ENCODE measurements at places on chromosomes 4 and X.

DNA sequence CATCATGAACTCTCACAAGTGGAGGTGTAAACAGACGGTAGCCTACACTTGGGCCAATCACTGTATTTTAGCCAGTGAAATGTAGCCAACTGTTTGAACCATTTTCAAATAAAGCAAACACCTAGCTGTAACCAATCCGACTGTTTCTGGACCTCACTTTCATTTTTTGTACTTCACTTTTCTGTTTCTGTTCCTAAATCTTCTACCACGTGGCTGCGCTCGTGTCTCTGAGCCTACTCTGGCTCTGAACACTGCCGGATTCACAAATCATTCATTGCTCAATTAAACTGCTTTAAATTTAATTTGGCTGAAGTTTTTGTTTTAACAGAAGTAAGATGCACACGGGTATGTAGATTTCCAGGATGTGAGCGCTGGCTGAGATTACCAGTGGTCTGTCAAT lies 319.1 kb downstream of the RAPGEF2 start:
- no peak for DNase-seq

GRCh38 chr4:77074981-77075855 lies 571 bp downstream of the CCNI start:
- DNase-seq = peak; percentile 59

DNA sequence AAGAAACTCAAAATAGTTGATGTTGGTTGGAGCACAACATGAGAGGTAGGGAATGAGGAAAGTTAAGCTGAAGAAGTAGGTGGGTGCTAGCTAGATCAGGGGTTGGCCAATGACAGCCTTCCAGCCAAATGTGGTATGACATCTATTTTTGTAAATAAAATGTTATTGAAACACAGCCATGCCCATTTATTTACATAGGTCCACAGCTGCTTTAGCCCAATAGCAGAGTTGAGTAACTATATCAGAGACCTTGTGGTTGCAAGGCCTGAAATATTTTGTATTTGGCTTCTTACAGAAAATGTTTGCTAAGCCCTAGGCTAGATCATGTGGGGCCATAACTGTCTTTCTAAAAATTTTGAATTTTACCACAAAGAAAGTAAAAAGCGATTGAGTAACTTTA lies 234.9 kb upstream of the CTSO start:
- no peak for DNase-seq

DNA sequence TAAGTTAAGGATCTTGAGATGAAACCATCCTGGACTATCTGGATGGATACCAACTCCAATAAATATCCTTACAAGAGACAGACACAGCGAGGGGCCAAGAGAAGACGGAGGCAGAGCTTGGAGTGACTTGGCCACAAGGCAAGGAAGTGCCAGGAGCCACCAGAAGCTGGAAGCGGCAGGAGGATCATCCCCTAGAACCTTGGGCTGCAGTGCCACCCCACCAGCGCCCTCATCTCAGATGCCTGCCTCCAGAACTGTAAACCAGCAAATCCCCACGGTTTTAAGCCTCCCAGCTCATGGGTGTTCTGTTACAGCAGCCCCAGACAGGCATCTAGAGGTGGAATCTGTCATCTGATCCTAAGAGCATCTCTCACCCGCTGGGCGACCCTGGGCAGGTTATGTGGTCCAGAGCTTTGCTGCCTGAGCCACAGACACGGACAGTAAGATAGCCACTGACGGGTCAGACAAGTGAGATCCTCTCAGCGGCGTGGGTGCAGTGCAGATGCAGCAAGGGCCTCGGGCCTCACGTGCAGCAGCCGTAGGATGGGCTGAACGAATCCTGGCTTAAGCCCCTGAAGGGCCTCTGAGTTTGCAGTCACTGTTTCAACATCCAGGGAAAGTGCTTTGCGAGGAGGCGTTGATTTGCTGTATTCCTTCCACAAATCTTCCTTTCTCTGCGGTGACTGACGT lies 25.1 kb upstream of the MXD4 start:
- DNase-seq = no peak
